IMR-90 (cell line): ENCODE measurements at places on chromosomes 11 and 22. TPM values are rescaled to one million over a fixed set of nuclear protein-coding genes. Genes with fewer than 3 reads are reported as not detected.

Gene GVQW3
- 0.73 and 0.96 TPM in 2 replicates for polyA plus RNA-seq

Gene OR56A4
- polyA plus RNA-seq: not detected in 2 replicates

DNA sequence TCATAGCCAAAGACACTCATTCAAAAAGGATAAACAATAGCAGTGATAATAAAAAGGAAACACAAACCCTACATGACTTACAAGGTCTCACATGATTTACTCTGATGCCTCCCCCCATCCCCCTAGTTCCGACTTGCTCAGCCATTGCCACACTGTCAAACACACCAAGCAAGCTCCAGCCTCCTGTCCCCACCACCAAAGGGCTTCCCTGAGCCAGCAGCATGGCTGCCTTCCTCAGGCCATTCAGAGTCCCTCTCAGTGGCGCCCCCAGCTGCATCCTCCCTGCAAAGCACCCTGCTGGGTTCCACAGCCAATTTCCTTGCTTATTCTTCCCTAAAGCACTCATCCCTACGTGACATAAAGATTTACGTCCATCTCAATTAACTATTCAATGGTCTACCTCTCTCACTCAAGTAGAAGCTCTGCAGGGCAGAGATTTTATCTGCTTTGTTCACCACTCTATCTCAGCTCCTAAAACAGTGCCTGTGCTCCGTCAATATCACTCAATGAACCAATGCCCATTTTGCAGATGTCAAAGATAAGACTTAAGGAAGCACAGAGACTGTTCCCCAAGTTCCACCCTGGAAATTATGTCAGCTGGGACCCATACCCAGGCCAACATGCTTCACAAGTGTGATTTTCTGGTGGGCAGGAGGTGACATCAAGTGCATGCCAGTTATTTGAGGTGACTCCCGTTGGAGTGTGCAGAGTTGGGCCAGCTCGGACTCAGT, 106.9 kb downstream of the SYN3 start:
- DNase-seq: no peak

- DNase-seq: peak; percentile 11
Observed at GRCh38 chr11:68412593-68413475, 47.7 kb upstream of the PPP6R3 start.

Gene GNAZ
- polyA plus RNA-seq: 1.5 and 1.7 TPM in 2 replicates

- no peak for DNase-seq
Observed at GRCh38 chr11:91187314-91187713, 964.5 kb upstream of the CHORDC1 start.

Gene ARHGEF17
- 97.7 and 128 TPM in 2 replicates for polyA plus RNA-seq

- no peak for DNase-seq
Observed at GRCh38 chr22:31250740-31251600, 38.9 kb downstream of the LIMK2 start.

DNA sequence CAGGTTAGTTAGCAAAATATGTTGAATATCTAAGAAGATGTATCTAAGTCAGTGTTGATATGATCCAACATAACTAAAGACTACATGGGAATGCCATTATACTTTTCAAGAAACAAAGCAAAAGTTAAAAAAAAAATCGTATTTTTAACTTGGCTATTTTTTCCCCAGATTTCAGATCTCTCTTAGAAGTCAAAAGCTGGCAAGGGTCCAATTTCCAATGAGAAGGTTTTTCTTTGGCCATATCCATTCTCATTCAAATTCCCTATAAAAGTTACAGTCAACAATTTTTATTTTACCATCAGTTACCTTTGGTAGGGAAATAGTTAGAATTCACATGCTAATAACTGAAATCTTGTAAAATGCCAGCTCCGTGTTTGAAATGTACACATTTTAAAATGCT, 70.5 kb upstream of the FAT3 start:
- no peak for DNase-seq
